Activated naive CD4-positive, alpha-beta T cell treated with anti-CD3 and anti-CD28 coated beads, Interleukin-2, amount 10 ng/mL, durations not matched to agents 7 days and 5 days (primary cell): ENCODE measurements at places on chromosomes 2 and 18.

- no peak for DNase-seq
These were observed 11.3 kb downstream of the PTPRN start for GRCh38 chr2:219297766-219298456.

DNA sequence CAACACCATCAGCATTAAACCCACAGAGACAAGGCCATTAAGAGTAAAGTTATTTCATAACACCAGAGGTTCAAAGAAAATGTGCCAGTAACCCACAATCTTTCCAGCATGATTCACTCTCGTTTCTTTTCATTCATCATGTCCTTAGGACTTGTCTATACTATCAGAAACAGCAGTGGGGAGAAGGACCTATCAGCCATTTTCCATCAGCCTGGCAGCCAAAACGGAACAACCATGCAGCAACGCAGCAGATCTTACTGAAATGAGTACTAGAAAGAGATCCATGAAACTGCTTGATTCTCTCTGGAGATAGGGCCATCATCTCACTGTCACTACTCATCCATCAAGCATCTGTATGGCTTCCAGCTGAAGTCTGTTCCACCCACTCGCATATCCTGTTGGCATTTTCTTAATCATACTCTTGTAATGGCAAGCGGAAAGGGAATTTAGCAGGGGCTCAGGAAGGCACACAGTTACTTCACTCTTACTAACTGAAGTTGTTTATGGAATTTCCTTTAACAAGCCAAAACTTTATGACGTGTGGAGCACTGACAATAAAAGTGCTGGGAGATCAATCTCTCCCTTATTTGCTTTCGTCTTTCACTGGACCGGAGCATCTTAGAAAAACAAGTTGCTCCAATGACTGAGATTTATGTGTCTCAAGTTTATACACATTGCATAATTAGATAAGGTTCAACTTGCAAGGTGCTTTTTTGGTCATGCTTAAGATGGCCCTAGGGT is 69.7 kb downstream of the EPHA4 start:
- no peak for DNase-seq

DNA sequence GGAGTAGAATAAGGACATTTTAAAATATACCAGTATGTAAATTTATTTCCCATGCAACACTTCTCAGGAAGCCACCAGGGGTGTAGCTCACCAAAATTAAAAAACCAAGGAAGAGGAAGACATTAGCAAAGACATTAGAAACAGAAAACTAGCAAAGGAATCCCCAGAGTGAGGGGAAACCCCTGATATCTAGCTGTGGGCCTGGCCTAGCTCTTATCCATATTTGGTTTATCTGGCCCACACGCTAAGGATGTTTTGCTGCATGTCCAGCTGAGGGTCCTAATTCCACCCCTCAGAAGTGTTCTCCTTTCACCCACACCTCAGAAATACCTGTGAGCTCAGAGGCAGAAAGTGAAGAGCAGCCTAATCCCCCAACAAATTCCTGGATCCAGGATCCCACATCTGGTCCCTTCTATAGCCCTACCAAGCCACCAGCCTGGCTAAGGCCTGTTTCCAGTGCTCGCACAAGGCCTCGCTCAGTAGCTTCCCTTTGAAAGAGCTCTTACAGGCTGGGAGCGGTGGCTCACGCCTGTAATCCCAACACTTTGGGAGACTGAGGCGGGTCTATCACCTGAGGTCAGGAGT is 17.4 kb downstream of the OSBPL1A start:
- DNase-seq, result no peak

- DNase-seq, result no peak
These were observed 47.6 kb downstream of the GPD2 start for GRCh38 chr2:156483741-156484173.

GRCh38 chr2:24123922-24124580 is 782 bp downstream of the FAM228B start:
- peak; percentile 50 for DNase-seq

DNA sequence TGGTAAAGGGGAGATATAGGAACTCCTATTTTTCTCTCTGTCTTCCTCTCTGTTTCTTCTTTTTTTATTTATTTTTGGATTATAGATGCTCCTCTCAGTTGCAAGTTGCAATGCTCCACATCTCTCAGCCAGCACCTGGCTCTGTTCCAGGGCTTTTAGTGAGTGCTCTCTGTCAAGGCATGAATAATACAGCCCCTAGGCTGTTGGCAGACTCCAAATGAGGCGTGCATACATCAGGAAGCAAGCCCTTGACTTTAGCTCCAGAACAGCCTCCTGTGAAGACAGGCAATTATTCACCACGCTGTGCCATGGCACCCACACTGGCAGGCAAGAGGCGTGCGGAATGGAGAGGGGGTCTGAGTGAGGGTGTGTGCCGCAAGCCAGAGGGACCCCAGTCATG is 228.1 kb upstream of the PXDN start:
- DNase-seq, result no peak

- DNase-seq, result peak; percentile 73
These were observed at the start of gene MFSD6 for GRCh38 chr2:190407662-190408537. Gene MFSD6 (plus strand): TSS chr2:190408355. CDS start chr2:190436030, 27,675 bp downstream.

DNA sequence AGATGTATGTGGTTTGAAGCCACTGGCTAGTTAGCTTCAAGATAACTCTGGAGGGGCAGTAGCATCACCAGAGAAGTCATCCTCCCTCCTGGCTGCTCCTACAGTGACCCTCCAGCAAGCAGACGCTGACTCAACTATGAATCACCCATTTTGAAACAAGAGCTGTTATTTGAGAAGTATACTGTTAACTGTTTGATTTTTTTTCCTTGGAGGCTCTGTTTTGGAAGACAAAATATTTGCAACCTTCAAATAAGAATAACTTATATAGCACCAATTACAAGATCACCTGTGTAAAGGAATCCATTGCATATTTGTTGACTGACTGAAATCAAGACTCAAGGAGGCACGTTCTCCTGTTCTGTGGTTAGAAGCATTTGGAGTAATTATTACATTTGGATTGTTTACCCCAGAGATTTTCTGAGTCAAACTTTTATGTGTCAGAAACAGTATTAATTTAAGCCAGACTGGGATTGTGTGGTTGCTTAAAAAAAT is 313.8 kb downstream of the MTX2 start:
- DNase-seq, result no peak

DNA sequence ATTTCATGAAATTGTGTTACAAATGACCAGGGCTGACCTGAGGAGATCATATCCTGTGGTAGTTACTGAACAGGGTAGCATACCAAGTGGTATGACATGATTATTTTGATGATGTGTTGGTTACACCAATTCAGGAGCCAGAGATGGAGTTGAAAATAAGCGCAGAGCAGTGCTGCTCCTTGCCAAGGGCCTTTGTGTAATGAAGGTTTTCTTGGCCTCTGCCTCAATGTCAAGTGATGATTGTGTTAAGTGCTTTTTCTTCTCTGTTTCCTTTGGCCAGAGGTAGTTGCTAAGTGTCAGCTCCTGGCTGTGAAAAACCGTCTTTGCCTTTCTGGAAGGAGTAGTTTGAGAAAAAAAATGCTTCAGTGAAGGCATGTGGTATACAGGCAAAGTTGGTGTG is 131.2 kb downstream of the CERS6 start:
- no peak for DNase-seq

- no peak for DNase-seq
These were observed 38.1 kb downstream of the TMEM37 start for GRCh38 chr2:119469661-119470297.

DNA sequence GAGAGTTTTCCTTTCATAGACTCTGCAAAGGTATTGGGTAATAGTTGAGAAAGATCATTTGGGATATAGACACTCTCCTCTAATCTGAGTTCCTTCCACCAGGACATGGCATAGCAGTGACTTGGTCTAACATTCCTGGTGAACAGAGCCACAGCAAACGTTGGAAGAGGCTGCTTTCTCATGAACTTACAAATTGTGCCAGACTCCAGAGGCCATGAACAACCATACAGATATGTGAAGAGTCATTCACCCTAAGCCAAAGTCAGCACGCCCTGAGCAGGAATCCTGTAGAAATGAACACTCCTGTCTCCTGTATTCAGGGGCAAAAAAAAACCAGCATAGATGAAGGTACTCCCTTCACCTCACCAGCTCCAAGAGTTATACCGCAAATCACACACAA is 152.8 kb downstream of the TMEM18 start:
- DNase-seq, result no peak

- no peak for DNase-seq
These were observed 21.4 kb downstream of the DLGAP1 start for GRCh38 chr18:4433717-4434116.

DNA sequence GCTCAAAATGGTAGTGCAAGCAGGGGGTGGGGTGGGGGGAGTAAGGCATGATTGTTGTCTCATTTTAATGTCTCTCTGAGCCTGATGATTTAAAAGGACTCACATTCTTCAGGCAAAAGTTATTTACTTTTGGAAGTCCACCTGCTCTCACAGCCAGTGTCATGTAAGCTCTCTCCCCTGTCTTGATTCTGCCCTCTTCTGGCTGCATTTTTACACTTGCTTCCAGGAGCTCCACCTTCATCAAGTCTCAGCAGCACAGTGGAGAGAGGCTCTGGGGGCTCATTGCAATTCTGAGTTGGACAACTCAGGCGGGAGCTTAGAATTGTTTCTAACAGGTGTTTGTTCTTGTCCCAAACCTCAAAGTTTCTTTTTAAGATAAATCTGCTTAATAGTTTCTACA is 39.2 kb downstream of the GNAL start:
- DNase-seq, result no peak

GRCh38 chr2:8282858-8283252 is 399.0 kb upstream of the ID2 start:
- no peak for DNase-seq

GRCh38 chr2:29834624-29835023 is 86.8 kb downstream of the ALK start:
- DNase-seq, result no peak

- no peak for DNase-seq
These were observed 166.5 kb upstream of the COPS8 start for GRCh38 chr2:236919209-236919608.

DNA sequence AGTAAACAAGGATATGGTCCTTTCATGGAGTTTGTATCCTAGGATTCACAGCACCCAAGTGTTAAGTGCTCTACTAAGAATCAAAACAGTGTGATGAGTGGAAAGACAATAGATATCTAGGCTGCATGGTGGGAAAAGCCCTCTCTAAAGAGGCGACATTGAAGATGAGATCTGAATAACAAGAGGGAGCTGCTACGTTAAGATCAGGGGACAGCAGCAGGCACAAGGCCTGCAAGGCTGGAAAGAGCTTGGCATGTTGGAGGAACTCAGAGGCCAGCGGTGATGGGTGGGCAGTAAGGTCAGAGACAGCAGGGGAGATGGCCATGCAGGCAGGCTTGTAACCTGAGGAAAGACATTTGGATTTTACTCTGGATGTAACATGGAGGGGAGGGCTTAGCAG is 177.5 kb downstream of the GFPT1 start:
- no peak for DNase-seq

- peak; percentile 17 for DNase-seq
These were observed 46.3 kb downstream of the MYO7B start for GRCh38 chr2:127581516-127582490.

DNA sequence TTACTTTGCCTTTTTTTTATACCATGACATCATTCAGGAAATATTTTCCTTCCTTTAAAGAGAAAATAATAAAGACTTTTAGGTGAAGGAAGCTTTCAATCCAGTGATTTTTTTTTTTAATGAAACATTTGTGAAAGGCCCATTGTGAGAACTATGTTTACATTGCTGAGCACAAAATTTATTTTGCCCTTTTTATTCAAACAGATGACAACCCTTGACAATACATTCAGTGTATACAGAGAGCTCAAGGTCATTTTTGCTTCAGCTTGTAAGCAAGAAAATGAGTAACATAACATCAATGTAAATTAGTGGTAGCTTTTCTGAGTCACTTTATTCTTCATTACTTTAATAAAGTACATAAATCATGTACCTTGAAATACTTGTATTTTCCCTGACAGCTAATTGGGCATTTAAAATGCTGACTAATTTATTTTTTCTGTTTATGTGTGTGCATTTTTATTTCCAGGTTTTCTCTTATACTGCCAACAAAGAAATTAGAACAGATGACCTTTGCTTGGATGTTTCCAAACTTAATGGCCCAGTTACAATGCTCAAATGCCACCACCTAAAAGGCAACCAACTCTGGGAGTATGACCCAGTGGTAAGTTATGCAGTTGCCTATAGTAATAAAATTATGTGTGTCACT is 121.6 kb downstream of the GALNT1 start:
- no peak for DNase-seq

GRCh38 chr2:172674034-172674967 is 61.3 kb upstream of the RAPGEF4 start:
- DNase-seq, result peak; percentile 44

DNA sequence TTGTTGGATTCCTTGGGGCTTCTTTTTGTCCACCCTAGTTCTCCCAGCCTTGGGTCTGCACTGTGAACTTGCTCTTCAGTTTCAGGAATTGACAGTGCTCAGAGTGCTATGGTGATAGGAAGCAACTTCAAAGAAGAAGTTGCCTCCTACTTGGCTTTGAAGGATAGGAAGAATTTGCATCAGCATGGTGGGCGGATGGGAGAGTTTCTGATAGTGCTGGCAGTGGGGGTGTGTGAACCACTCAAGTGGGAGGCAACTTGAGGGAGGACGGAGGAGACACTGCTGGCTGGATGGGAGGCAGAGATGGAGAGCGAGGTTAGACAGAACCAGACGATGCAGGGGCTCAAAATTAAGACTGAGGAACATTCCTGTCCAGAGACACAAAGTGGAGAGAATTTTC is 164.4 kb upstream of the SKOR2 start:
- DNase-seq, result no peak

DNA sequence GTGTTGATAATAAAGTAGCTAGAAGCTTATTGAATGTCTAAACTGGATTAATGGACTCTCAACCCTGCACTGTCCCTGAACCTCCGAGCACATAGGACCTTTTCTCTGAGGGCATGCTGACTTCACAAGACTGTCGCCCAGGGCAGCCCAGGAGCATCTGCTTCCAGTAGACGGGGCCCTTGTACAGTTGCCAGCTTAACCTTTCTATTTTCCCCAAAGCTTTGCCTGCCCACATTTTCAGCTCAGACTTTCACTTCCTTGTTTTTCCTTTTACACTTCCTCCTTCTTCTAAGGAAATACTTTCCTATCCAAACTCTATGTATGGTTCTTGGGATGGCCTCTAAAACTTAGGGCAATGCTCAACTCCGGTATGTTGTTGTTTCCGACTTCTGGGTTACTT is 1.3 kb downstream of the VWA3B start:
- DNase-seq, result no peak

- no peak for DNase-seq
These were observed 60.7 kb downstream of the TTC27 start for GRCh38 chr2:32688541-32688940.

GRCh38 chr2:196486146-196486545 is 153.4 kb upstream of the CCDC150 start:
- no peak for DNase-seq

DNA sequence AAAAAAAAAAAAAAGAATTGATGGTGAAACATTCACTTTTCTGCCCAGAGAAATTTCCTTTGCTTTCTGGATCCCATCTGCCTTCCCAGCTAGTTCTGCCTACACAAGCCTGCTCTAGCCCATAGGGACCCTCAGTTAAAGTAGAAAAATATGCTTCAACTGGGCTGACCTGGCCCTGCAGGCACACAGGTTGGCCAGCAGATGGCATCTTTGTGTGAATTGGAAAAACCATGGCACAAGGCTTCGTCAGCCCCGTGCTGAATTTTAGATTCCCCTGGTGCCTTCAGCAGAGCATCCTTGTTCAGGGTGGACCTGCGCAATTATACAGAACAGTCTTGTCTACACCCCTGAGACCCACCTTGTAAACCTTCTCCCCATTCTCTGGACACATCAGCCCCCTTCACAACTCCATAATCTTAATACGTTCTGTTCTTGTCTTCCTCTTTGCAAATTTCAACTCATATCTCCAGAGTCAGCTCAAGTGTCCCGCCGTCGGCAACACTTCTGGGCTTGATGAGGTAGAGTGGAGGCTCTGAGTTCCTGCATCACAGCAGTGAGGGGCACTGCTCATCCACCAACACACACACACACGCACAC is 114.5 kb downstream of the INSIG2 start:
- peak; percentile 67 for DNase-seq
